Memory B cell (primary cell): ENCODE measurements at places on chromosomes 7 and 10.

GRCh38 chr7:85719981-85720953 lies 533.4 kb upstream of the SEMA3D start:
- no peak for DNase-seq

DNA sequence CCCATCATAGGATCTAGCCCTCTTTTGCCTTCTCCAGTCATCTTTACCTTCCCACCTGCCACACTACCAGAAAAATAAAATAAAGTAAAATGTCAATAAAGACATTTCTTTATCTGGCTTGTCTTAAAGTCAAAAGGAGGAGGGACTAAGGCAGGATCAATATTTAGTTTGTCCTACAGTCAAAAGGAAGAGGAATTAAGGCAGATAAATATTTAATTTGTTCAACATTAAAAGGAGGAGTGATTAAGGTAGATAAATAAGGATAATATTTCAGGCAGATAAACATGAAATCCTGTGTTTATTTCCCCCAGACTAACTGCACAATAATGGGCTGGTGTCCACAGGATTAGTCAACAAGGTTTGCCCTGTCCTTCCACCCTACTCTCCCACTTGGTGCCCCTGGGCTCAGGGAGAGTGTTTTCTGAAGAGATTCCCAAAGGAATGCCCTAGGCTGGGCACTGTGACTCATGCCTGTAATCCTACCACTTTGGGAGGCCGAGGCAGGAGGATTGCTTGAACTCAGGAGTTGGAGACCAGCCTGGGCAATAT lies 18.3 kb upstream of the MSMB start:
- no peak for DNase-seq

- DNase-seq, result no peak
Observed at GRCh38 chr10:131577786-131578471, 266.4 kb upstream of the TCERG1L start.

- DNase-seq, result no peak
Observed at GRCh38 chr10:13859979-13860654, 273.4 kb downstream of the PRPF18 start.

- no peak for DNase-seq
Observed at GRCh38 chr7:93145354-93145753, 2.8 kb downstream of the SAMD9L start.

DNA sequence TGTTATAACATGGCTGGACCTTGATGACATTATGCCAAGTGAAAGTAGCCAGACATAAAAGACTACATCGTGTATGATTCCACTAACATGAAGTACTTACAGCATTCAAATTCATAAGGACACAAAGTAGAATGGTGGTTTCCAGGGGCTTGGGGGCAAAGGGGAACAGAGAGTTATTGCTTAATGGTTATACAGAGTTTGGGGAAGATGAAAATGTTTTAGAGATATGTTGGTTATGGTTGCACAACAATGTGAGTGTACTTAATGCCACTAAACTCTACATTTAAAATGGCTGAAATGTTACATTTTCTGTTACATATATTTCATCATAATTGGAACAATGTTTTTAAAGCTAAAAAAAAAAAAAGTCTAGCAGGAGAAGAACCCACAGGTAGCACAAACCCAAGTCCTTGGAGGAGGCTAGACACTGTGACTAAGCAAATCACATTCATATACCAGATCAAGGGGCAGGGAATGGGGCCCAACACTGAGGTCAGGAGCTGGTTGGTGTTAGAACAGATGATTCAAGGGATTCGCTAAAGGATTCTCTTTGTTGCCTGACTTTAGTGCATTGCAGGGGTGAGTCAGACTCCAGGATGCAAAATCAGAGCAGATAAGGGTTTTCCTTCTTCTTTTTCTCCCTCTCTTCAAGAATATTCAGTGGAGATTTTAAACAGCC lies 25.1 kb upstream of the AOAH start:
- no peak for DNase-seq

- no peak for DNase-seq
Observed at GRCh38 chr10:116878123-116878522, 28.8 kb downstream of the ENO4 start.
